Inflammatory macrophage treated with lipopolysaccharide for 4 hours (primary cell): ENCODE measurements at places on chromosomes 12 and 14.
A peak's percentile ranks its signal among the peaks of the same experiment; 100 is the strongest.

GRCh38 chr12:94495445-94496115, 35.9 kb upstream of the CEP83 start:
- DNase-seq, result no peak

DNA sequence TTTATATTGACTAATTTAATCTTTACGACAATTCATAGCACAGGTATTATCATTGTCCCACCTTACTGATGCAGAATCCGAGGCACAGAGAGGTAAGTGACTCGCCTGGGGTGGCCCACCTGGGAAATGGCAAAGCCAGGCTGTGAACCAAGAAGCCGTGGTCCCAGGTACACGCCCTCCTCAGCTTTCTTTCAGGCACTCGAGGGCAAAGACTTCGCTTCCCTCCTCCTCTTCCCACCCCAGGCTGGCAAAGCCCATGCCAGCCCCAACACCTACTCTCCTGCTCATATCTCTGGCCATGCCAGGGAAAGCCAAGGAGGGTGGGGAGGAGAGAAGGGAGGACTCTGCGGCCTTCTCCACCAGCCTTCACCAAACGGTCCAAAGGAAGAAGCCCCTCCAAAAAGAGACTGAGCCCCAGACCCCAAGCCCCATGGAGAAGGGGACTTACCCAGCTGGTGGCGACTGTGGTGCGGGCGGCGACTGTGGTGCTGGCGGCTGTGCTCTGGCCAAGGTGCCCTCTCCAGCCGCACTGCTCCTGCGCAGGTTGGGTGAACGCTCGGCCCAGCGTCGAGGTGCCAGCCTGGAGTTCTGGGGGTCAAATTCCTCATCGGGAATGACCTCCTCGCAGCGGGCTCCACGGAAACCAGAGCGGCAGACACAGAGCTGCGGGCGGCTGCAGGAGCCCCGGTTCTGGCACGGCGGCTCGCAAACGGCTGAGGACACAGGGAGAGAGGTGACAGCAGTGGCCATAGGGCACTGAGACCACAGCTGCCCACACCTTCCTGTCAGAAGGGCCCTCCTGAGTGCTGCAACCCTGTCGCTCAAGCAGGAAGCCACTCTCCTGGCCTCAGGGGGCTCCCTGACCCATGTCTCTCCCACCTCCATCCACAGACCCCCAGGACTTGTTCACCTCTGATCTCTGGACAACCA, 26.4 kb downstream of the LTBP2 start:
- no peak for DNase-seq

DNA sequence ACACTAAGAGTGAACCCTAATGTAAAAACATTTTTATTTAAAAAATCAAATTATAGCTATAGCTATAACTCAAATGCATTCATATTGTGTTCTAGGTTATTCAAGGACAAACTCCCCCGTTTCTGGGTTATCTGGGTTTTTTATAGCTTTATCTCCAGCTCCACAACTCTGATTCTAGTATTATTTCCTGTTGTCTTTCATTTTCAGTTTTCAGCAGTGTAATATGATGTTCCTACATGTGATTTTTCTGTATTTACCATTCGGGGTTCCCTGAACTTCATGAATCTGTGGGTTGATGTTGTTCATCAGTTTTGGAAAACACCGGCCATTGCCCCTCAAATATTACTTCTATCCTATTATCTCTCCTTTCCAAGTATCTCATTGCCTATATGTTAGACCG, 221.9 kb upstream of the FOXN3 start:
- DNase-seq, result no peak

- DNase-seq, result no peak
These were observed 10.7 kb downstream of the LLPH start for GRCh38 chr12:66119870-66120241.

DNA sequence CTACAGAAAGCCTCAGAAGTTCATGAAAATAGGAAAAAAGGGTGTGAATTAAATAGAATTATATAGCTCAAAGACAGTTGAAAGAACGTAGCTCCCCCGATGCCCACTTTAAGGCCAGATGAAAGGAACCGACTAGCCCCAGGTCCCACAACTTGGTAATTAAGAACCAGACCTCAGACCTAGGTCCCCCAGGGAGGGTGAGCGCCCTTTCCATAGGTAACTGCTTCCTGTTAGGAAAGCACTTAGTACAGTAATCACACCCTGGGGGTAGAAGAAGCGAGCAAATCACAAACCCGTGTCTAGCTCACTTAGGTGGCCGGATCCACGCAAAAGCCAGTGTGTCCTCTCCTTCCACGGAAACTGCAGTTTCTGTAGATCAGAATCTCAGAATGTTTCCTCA, 77.1 kb downstream of the PLXNC1 start:
- no peak for DNase-seq

- peak; percentile 78 for DNase-seq
These were observed 498 bp downstream of the GPR132 start for GRCh38 chr14:105064721-105065143.

DNA sequence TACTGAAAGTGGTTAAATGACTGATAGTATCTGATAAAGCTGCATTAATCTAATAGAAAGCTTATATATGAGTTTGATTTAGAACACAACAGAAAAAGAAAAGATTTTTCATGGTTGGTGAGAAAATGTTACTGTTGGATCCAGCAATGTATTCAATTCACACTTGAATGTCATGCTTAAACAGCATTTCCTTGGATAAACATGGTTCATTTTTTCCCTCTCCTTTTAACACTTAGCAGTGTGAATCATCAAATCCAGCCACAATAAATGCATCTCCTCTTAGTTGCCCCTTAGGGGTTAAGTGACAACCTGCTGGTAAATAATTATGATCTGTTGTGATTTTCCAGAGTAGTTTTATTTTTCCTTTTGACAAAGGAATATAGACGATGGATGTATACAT, 74.9 kb upstream of the GRIP1 start:
- DNase-seq, result no peak
